T-cell (primary cell): ENCODE measurements at places on chromosomes 7 and 10.

DNA sequence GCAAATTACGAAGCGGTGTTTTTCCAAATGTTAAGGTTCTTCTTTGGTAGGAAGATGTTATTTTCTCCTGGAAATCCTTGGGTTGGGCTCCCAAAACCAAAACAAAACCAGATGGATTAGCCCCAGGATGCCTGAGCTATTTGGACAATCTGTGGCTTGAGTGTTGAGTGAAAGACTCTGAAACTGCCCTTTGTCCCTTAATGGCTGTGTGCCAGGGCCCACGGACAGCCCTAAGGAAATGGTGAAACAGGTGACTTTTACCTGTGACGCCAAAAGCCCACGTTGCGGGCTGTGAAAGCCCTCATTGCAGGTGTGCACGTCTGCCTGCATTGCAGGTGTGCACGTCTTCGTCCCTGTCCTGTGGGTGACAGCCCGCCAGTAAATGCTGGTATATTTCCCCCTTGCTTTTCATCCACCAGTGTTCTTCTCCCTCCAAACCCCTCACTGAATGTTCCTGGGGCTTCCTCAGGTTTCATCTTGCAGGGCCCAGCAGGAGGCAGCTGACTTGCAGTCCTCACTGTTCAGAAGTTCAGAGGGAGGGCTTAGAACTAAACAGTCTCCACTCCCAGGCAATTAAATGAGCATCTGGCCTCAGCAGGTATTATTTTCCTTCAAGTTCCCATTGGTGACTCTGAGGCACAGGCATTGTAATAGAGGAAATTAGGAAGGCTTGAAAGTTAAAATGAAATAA is 10.7 kb downstream of the PFKP start:
- peaks cover 3% of the 10 kb centered on the region for H3K36me3 ChIP-seq
- H3K27ac ChIP-seq, result no peak overlapping the region
- no peak for DNase-seq
- no peaks in the 10 kb centered on the region for H3K27me3 ChIP-seq
- no peak overlapping the region for H3K4me3 ChIP-seq

DNA sequence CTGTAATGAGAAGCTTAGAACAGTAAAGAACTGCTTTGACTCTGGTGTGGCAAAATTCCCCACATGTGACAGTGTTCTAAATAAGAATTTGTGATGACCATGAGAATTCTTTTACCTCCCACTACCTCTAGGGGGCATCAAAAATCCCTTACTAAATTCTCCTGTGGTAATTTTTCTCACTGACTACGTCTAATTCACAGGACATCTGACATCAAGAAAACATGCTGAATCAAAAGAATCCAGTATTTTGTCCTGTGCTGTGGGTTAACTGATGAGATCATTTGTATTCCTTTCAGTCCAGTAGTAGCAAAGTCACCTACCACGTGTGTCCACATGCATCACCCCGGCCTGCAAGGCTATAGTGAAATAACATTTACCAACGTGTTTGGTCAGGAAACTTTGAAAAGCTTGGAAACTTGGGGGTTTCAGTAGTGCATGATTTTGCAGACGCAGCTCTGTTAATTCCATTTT is 103.8 kb downstream of the ATE1 start:
- no peak overlapping the region for H3K4me3 ChIP-seq
- no peak for DNase-seq
- H3K36me3 ChIP-seq, result no peaks in the 10 kb centered on the region
- H3K27me3 ChIP-seq, result no peaks in the 10 kb centered on the region

DNA sequence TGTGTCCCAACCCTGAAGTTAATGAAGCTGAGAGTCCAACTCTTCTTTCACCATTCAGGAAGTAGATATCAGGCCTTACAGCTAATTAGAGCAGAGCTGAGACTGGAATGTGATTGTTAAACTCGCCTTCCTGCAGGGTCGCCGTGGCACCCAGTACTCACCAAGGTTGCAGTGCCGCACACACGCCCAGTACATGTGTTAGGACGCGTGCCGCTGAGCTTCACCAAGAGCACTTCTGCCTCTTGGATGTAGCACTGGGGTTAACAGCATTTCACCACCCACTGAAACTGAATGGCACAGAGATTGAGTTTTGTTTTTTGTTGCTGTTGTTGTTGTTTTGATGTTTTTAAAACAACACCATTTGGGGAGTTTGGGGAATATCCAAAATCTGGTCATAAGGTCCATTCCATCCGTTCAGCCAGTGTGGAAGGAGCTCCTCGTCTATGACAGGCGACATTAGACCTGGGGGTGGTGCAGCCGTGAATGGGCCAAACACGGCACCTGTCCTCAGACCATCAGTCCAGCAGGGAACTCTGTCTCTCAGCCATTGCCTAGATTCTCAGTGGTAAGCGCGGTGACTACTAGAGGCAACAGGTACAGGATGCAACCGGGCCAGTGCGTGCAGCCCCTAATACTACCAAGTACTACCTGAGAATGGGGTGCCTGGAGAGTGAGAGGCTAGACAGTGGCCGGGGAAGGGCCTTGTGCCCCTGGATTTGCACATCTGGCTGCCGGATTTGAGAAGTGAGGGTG is 21.9 kb downstream of the WIPI2 start:
- no peaks in the 10 kb centered on the region for H3K27me3 ChIP-seq
- H3K27ac ChIP-seq, result no peak overlapping the region
- no peaks in the 10 kb centered on the region for H3K4me1 ChIP-seq
- H3K4me3 ChIP-seq, result no peak overlapping the region
- H3K36me3 ChIP-seq, result peaks cover 17% of the 10 kb centered on the region
- DNase-seq, result no peak

- H3K36me3 ChIP-seq, result no peaks in the 10 kb centered on the region
- H3K27ac ChIP-seq, result no peak overlapping the region
- DNase-seq, result no peak
- H3K4me1 ChIP-seq, result no peaks in the 10 kb centered on the region
Observed at GRCh38 chr10:120530699-120531098, 73.7 kb downstream of the PLPP4 start.

GRCh38 chr10:94186722-94187121 is 176.0 kb downstream of the NOC3L start:
- H3K36me3 ChIP-seq, result no peaks in the 10 kb centered on the region
- H3K27me3 ChIP-seq, result no peaks in the 10 kb centered on the region
- H3K4me1 ChIP-seq, result no peaks in the 10 kb centered on the region
- no peak overlapping the region for H3K27ac ChIP-seq
- no peak overlapping the region for H3K4me3 ChIP-seq

- no peak for DNase-seq
- H3K4me1 ChIP-seq, result no peaks in the 10 kb centered on the region
- H3K4me3 ChIP-seq, result no peak overlapping the region
- no peak overlapping the region for H3K27ac ChIP-seq
- no peaks in the 10 kb centered on the region for H3K36me3 ChIP-seq
- H3K27me3 ChIP-seq, result peaks cover 7% of the 10 kb centered on the region
Observed at GRCh38 chr10:3402187-3402751, 229.7 kb upstream of the PITRM1 start.

GRCh38 chr10:125820701-125821100 is 2.4 kb downstream of the UROS start:
- DNase-seq, result no peak
- peaks cover 30% of the 10 kb centered on the region for H3K4me1 ChIP-seq
- no peak overlapping the region for H3K4me3 ChIP-seq
- no peaks in the 10 kb centered on the region for H3K27me3 ChIP-seq
- H3K27ac ChIP-seq, result no peak overlapping the region

DNA sequence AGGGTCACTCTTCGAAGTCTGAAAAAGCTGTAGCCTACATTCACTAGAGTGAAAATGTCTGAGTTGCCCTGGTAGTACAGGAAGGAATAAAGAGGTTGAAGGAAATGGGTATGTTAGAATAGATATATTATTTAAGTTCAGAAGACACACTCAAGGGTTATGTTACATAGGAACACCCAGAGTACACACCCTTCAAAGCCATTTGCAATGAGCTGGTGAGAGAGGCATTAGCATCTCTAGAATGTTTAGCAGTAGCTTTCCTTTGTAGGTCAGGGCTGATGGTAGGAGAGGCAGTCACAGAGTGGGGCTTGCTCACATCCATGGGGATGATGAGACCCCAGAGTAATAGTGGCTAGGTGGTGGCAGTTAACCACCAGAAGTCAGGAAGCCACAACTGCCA is 221.2 kb downstream of the SLC25A13 start:
- H3K4me1 ChIP-seq, result no peaks in the 10 kb centered on the region
- no peaks in the 10 kb centered on the region for H3K36me3 ChIP-seq
- H3K27me3 ChIP-seq, result no peaks in the 10 kb centered on the region
- H3K27ac ChIP-seq, result no peak overlapping the region
- no peak overlapping the region for H3K4me3 ChIP-seq

DNA sequence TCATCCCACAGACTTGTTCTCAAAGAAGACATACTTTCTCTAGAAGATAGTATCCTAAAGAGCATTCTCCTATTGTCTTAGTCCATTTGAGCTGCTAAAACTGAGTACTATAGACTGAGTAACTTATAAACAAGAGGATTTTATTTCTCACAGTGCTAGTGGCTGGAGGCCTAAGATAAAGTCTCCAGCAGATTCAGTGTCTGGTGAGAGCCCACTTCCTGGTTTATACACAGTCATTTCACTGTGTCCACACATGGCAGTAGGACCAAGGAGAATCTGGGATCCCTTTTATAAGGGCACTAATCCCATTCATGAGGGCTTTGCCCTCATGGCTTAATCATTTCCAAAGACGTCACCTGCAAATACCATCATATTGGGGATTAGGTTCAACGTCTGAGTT is 68.7 kb downstream of the LRRC17 start:
- no peaks in the 10 kb centered on the region for H3K36me3 ChIP-seq
- no peaks in the 10 kb centered on the region for H3K27me3 ChIP-seq
- no peak for DNase-seq
- no peaks in the 10 kb centered on the region for H3K4me1 ChIP-seq
